Activated T-helper 1 cell treated with anti-CD3 and anti-CD28 coated beads, Interleukin-12 subunit alpha, Interleukin-12 subunit beta, Interleukin-2, Interleukin-4 antibody, amounts not matched to agents 30 ng/mL and 10 ng/mL and 1 ng/mL, durations not matched to agents 14 hours and 24 hours and 36 hours (primary cell): ENCODE measurements at places on chromosomes 1 and 21. TPM values are rescaled to one million over a fixed set of nuclear protein-coding genes. Genes with fewer than 3 reads are reported as not detected.

FCMR gene
- 24.5 and 27.9 TPM in 2 replicates for total RNA-seq

DNA sequence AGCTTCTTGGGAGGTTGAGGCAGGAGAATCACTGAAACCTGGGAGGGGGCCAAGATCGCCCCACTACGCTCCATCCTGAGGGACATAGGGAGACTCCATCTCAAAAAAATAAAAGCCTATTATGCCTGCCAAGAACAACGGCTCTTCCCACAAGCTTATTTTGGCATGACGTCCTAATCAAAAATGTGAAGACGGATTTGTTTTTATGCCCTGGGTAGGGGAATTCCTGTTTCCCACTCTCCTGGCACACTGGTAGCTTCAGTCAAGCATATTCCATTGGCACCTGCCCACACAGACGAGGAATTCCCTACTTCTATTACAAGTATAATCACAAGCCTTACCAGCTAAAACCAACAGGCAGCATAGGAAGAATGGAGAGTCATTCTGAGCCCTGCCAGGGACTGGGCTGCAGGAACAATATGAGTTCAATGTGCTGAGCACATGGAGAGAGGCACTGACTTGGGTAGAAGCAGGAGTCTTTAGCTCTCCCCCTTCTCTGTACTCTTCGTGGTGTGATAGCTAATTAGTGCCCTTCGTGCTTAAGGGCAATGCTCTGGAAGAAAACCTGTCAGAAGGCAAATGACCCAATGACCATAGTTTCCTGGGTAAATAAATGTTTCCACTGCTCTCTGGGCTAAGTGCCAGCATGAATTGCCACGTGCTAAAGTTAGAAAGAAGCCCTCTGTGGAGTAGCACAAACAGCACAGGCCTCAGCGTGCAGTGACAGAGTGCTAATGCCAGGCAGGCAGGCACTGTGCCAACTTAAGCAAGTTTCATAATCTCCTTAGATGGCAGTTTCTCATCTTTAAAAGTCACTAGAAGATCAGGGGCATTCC lies 16.8 kb downstream of the TNFSF4 start:
- peaks cover 3% of the 10 kb centered on the region for H3K4me1 ChIP-seq
- H3K27me3 ChIP-seq: peaks cover 5% of the 10 kb centered on the region
- H3K27ac ChIP-seq: no peak overlapping the region
- DNase-seq: no peak
- no peaks in the 10 kb centered on the region for H3K36me3 ChIP-seq

PLA2G4A gene
- total RNA-seq: 0.20 and 0.21 TPM in 2 replicates

TFF3 gene
- total RNA-seq: not detected in 2 replicates

PROK1 gene
- not detected in 2 replicates for total RNA-seq

GRCh38 chr1:217888328-217888727 lies 257.2 kb downstream of the SPATA17 start:
- DNase-seq: no peak
- no peaks in the 10 kb centered on the region for H3K27me3 ChIP-seq
- H3K27ac ChIP-seq: no peak overlapping the region
- H3K36me3 ChIP-seq: no peaks in the 10 kb centered on the region
- no peak overlapping the region for H3K4me3 ChIP-seq
- no peaks in the 10 kb centered on the region for H3K4me1 ChIP-seq

DNA sequence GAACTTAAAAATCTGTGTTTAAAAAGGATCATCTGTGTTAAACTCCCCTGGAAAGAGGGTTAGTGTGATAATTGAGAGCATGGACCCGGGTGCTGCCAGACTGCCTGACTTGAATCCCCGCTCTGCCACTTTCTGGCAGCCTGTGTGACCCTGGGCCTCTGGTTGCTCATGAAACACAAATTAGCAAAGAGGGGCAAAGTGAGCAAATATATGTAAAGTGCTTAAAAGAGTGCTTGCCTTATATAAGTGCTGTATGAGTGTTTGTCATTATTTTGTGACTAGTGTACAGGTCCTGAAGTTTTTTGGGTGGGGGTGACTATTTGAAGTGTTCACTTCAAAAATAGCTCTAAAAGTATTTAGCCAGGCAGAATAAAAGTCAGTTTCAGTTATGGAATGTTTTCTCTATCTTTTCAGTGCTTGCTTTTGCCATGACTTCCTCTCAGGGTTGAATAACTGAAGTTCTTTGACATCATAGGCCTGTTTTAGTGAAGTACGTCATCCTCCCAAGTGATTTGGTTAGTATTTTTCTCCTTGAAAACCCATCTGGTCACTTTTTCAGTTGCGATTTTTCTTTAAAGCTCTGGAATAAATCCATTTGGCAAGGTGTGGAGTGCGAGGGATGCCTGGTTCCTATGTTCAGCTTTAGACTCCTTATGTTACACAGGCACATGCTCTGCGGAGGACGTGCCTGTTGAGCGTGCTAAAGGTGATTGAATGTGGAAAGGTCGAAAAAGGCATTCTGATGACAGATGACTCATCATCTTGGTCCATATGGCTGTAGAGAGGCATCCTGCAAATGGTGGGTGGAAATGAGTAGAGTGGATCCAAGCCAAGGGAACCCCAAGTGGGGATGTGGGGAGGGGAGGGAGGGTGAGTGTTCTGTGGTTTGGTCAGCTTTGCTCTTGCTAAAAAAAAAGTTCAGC lies 47.8 kb downstream of the AK4 start:
- no peak overlapping the region for H3K4me3 ChIP-seq
- H3K36me3 ChIP-seq: peaks cover 50% of the 10 kb centered on the region
- DNase-seq: no peak
- peak overlapping the region; percentile 26 for H3K27ac ChIP-seq

DNA sequence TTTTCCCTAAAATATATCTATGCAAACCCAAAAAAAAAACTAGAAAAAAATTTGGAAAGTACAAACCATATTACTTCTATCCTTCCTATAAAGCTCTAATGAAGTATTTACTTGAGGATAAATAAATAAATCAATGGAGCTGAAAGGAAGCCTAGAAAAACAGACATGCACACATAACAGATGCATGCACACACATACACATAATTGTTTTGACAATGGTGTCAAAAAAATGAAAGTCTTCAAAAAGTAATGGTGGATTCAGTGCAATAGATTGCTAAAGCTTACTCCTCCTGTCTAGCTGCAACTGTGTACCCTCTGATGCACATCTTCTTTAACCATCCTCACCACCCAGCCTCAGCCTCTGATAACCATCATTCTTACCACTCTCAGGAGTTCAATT lies 521.9 kb upstream of the RGS18 start:
- DNase-seq: no peak
- no peaks in the 10 kb centered on the region for H3K27me3 ChIP-seq
- no peak overlapping the region for H3K4me3 ChIP-seq
- H3K36me3 ChIP-seq: no peaks in the 10 kb centered on the region
- H3K27ac ChIP-seq: no peak overlapping the region
- H3K4me1 ChIP-seq: no peaks in the 10 kb centered on the region

OVAAL gene
- not detected in 2 replicates for total RNA-seq

GRCh38 chr1:4178501-4179113 lies 278.5 kb upstream of the C1orf174 start:
- DNase-seq: no peak
- no peaks in the 10 kb centered on the region for H3K27me3 ChIP-seq
- H3K4me3 ChIP-seq: no peak overlapping the region
- H3K27ac ChIP-seq: no peak overlapping the region
- no peaks in the 10 kb centered on the region for H3K4me1 ChIP-seq

CFAP57 gene
- total RNA-seq: not detected in 2 replicates

VTCN1 gene
- not detected in 2 replicates for total RNA-seq

GRCh38 chr1:93324486-93325464 lies 20.9 kb upstream of the DR1 start:
- no peaks in the 10 kb centered on the region for H3K4me1 ChIP-seq
- H3K36me3 ChIP-seq: peaks cover 1% of the 10 kb centered on the region
- H3K4me3 ChIP-seq: no peak overlapping the region
- H3K27ac ChIP-seq: no peak overlapping the region
- H3K27me3 ChIP-seq: no peaks in the 10 kb centered on the region

DNA sequence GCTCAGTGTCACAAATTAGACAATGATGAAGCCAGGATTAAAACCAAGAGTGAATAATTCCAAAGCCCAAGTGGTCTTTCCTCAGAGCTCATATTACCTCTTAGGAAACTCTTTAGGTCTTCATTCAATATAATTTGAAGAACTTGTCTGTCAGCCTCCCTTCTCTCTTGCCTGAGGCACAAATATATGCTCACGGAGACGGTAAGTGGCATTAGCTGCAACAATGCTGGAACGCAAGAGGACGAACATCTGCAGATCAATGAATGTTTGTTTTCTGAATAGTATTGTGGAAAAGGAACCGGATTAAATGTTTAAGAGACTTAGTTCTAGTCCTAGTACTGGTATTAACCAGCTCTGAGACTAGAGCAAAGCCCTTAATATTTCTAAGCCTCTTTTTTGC lies 39.7 kb upstream of the LYST start:
- H3K36me3 ChIP-seq: peaks cover 3% of the 10 kb centered on the region
- H3K4me3 ChIP-seq: no peak overlapping the region
- no peak for DNase-seq
- H3K4me1 ChIP-seq: peaks cover 37% of the 10 kb centered on the region

DNA sequence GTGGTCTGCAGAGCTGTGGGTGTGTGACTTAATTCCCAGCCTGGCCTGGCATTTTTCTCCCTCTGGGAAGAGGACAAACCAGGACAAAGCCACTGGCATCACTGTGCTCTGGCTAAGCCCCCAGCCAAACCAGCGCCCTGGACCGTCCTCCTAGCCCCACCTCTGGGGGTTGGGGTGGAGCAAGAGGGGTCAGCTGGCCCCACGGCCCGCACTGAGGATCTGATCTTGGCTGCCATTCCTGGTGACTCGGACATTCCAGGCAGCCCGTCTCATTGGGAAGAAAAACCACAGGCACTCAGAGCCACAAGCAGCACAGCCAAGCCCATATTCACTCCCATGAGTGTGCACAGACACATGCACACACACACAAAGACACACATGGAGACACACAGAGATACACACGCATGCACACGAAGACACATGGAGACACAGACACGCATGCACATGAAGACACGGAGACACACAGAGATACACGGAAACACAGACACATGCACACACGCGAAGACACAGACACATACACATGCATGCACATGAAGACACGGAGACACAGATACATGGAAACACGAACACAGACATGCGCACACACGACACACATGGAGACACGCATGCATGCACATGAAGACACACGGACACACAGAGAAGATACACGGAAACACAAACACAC lies 2.3 kb upstream of the MXRA8 start:
- H3K36me3 ChIP-seq: no peaks in the 10 kb centered on the region
- DNase-seq: no peak
- peaks cover 6% of the 10 kb centered on the region for H3K4me1 ChIP-seq
- no peak overlapping the region for H3K4me3 ChIP-seq

GRCh38 chr1:1067284-1067859 lies 6.7 kb downstream of the RNF223 start:
- H3K27ac ChIP-seq: no peak overlapping the region
- H3K27me3 ChIP-seq: peaks cover 3% of the 10 kb centered on the region
- peaks cover 7% of the 10 kb centered on the region for H3K4me1 ChIP-seq
- no peak overlapping the region for H3K4me3 ChIP-seq
- no peaks in the 10 kb centered on the region for H3K36me3 ChIP-seq

CHIT1 gene
- 0.15 and 0.52 TPM in 2 replicates for total RNA-seq

WLS gene
- total RNA-seq: 0.70 TPM in 1 of 2 replicates, not detected in the other

DNA sequence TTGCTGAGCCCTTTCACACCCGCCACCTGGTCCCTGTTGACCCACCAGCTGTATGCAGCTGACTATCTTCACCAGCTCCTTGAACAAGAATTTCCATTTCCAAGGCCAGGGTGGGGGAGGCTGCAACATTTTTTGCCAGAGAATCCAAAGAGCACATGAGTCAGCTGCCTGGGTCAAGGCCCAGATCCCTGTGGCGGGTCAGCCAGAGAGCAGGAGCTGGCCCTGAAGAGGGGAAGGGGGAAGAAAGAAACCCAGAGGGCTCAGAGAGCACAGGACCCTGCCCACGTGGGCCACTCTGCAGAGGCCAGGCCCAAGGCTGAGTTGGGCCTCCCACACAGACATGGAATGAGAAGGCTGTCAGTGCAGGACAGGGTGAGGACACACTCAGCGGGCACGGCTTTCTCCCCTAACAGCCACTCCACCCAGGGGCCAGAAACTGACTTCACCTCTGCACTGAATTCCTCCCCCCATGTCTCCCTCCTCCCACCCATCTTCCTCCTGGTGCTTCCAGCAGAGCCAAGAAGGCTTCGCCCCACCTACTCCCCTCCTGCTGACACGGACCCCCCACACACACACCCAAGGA lies 28.9 kb downstream of the S100A6 start:
- H3K27ac ChIP-seq: no peak overlapping the region
- DNase-seq: no peak
- peaks cover 1% of the 10 kb centered on the region for H3K27me3 ChIP-seq

PCP4 gene
- total RNA-seq: not detected in 2 replicates

DNA sequence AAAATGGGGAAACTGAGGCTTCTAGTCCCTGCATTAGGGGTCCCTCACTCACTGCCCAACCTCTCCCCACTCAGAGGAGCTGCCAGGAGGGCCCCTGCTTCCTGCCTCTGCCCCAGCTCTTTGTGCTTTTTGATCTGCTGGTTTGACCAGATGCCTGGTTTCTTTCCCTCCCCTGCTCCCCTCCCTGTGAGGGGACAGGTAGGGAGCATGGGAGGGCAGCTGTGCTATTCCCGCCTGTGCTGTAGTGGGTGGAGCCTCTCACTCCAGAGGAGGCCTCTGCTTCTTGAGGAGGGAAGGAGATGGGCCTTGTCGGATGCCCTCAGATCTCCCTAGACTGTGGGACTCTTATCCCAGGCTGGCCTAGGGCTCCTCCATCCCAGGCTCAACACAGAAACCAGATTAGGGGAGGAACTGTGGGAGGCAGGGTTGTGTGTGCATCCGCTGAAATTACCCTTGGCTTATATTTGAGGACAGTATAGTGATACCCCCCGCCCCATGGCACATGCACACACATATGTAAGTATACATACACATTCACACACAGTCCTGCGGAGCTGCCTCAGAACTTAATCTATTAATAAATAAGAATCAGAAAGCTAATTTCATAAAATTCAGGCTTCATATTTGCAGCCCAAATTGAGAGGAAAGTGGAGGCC lies 4.6 kb downstream of the BOLA1 start:
- H3K36me3 ChIP-seq: peaks cover 38% of the 10 kb centered on the region
- no peak overlapping the region for H3K4me3 ChIP-seq
- H3K27ac ChIP-seq: no peak overlapping the region
- H3K27me3 ChIP-seq: no peaks in the 10 kb centered on the region
- H3K4me1 ChIP-seq: peaks cover 18% of the 10 kb centered on the region

GRCh38 chr1:222034790-222035189 lies 292.9 kb upstream of the DUSP10 start:
- H3K27ac ChIP-seq: no peak overlapping the region
- H3K4me3 ChIP-seq: no peak overlapping the region
- peaks cover 8% of the 10 kb centered on the region for H3K27me3 ChIP-seq
- DNase-seq: no peak

GBP3 gene
- total RNA-seq: 12.0 and 14.5 TPM in 2 replicates

- H3K4me1 ChIP-seq: peaks cover 81% of the 10 kb centered on the region
- H3K36me3 ChIP-seq: peaks cover 57% of the 10 kb centered on the region
- DNase-seq: no peak
- H3K27me3 ChIP-seq: no peaks in the 10 kb centered on the region
- peak overlapping the region; percentile 79 for H3K27ac ChIP-seq
- H3K4me3 ChIP-seq: peak overlapping the region; percentile 21
Measured at GRCh38 chr21:35020436-35020835, 28.7 kb downstream of the RUNX1 start.
